ENCODE measurements at places on chromosomes 2 and 18.

DNA sequence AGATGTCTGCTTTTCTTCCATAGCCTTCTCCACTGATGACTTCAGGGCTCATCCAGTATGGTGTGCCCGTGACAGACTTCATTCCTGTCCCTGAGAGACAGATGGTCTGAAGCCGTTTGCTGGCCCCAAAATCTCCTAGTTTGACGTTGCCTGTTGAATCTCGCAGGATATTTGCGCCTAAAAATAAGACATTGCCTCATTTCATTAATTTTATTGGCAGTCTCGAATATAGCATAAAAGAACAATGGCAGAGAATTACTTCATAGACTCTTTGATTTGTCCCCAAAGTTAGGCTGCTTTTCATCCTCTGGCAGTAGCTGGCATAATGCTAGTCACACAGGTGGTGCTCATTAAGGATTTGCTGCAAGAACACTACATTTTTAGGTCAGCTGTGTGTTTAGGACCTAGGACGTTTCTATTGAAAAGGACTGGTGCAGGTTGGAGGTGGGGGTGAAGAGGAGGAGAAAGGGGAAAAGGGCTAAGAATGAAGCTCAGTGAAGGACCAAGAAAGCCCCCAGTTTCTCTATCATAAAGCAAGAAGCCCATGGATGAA lies 14.7 kb upstream of the ERCC3 start:
- DNase-seq, result no peak

DNA sequence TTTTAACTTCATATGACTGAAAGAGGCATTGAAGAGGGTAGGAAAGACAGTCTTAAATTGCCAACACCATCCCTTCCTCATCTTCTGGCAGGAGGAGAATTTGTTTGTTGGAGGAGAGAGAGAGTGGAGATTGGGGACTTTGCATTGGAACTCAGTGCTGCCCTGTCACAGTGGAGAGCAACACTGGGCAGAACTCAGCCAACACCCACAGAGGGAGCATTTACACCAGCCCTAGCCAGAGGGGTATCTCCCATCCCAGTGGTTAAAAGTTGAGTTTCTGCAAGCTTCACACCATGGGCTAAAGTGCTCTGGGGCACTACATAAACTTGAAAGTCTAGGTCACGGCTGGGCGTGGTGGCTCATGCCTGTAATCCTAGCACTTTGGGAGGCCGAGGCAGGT lies 174.1 kb downstream of the ANKRD30B start:
- DNase-seq, result no peak

- DNase-seq, result no peak
Observed at GRCh38 chr2:36128359-36128758, 227.2 kb upstream of the CRIM1 start.

DNA sequence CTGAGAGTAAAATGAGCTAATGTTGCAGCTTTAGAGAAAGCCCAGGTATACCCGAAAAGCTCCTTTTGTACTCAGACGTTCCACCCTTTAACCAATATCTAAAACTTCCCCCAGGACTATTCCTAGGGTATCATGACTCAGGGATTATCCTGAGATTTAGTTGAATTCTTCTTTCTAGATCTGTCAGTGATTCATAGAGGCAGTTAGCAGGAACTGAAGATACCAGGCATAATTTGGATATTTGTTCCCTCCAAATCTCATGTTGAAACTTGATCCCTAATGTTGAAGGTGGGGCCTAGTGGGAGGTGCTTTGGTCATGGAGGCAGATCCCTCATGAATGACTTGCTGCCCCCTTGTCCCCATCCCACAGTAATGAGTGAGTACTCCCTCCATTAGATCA lies 161.2 kb upstream of the LRP1B start:
- DNase-seq, result no peak

GRCh38 chr2:83915381-83915780 lies 543.7 kb downstream of the SUCLG1 start:
- DNase-seq, result no peak

GRCh38 chr18:47343291-47343690 lies 91.8 kb upstream of the SKOR2 start:
- no peak for DNase-seq

- no peak for DNase-seq
Observed at GRCh38 chr2:158667586-158667985, 127.5 kb upstream of the DAPL1 start.

DNA sequence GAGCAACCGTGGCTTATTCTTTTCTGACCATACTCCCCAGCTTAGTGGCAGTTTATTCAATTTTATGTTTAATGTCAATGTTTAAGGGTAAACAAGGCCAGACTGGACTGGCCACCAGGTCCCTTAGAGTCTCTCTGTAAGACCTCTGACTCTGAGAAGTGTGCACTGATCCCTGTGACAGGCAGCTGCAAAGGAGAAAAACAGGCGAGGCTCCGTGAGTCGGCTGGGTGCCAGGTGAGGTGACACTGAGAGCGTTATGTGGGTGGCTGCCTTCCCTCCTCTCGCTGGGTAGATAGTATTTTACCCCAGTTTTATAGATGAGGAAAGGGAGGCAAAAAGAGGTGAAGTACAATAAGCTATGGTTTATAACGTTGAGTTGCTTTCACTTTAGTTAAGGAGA lies 139.4 kb upstream of the HDAC4 start:
- no peak for DNase-seq

Measured in liver (tissue), 10 donors.